Ascending aorta (tissue), 2 donors: ENCODE measurements at places on chromosomes 6 and 20.

GRCh38 chr6:159760602-159761057 lies 1.2 kb upstream of the ACAT2 start:
- DNase-seq, result no peak

- no peak for DNase-seq
These were observed 117.0 kb downstream of the TFAP2A start for GRCh38 chr6:10297832-10298231.

DNA sequence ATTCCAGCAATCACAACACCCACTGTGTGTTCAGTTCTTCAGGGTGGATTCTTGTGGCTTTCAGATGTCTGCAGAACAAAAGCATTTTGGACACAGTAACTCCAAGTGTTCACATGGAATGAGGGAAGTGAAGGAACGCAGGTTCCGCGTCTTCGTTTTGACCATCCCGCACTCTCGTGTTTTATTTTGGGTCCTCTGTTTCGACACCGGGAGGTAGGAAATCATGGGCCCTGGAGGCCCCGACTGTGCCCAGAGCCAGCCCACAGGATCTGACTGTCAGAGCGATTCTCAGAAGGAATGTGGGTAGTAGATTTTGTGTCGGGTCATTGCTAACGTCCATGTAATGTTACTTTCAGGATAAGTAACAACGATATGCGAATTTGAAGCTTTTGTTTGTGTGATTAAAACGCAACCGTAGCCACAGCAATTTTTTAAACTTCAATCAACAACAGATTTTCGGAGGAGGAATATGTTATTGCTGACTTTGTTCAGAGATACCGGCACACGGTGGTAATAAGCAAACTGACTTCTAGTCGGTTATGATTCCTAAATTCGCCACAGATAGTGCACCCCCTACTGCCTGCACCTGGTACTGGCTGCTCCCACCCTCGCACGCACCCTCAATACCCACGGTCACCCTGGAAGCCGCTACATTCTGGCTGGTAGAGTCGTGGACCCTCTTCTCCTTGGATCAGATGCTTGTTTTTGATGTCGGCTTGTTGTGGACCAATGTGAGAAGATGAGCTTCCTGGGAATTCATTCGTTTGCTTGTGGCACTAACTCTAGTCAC lies 10.5 kb downstream of the NPEPL1 start:
- DNase-seq, result no peak

DNA sequence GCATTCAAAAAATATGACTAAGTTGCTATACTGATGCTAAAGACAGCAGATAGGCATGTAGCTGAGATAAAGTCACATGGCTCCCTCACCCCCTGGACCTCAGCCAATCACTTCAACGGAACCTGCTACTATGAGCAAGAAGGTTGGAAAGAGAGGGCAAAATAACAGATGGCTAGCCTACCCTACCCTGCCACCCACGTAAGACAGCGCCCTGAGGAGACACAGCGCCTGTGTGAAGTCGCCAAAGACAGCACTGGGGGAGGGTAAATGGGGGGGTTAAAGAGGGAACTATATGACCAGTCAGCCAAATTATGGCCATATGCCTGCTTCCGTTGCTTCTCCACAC lies 163.2 kb downstream of the RALGAPA2 start:
- no peak for DNase-seq

DNA sequence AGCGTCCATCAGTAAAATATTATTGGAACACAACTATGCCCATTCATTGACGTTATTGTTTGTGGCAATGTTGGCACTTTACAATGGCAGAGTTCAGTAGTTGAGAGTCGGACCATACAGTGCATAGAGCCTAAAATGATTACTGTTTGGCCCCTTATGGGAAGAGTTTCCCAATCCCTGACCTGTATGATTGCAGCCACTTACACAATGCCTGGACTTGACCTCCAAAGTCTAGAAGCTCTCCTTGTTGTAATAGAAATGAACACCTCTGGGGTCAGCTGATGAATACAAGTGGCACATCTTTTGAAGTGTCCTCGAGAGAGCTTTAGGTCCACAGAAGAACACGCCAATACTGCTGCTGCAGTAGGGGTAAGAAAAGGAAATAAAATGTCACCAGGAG lies 59.0 kb downstream of the NOX3 start:
- no peak for DNase-seq

GRCh38 chr6:51021171-51021570 lies 202.5 kb downstream of the TFAP2B start:
- DNase-seq, result no peak

- no peak for DNase-seq
These were observed 84.8 kb downstream of the TAF4 start for GRCh38 chr20:61980647-61981583.

GRCh38 chr6:125248136-125248535 lies 53.6 kb downstream of the HDDC2 start:
- no peak for DNase-seq

GRCh38 chr6:99338188-99338587 lies 11.3 kb downstream of the FAXC start:
- DNase-seq, result no peak

DNA sequence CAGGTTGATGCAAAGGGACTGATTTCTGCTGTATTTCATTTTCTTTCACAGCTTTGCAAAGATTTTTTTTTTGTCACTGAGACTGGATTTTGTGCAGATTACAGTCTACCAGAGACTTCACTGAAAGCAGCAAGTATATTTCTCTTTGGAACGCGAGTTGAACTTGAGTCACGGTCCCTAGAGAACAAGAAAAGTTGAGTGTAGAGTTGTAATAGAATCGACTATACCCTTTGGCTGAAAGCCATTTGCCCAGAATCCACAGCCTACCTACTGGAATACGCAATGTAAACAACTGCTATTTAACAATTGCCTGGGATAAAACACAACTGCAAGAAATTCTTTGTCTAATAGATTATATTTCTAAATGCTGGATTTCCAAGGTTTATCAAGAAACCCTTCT lies 520.6 kb downstream of the HDGFL1 start:
- DNase-seq, result no peak

GRCh38 chr20:31607640-31608250 lies 2.7 kb downstream of the ID1 start:
- DNase-seq, result no peak

DNA sequence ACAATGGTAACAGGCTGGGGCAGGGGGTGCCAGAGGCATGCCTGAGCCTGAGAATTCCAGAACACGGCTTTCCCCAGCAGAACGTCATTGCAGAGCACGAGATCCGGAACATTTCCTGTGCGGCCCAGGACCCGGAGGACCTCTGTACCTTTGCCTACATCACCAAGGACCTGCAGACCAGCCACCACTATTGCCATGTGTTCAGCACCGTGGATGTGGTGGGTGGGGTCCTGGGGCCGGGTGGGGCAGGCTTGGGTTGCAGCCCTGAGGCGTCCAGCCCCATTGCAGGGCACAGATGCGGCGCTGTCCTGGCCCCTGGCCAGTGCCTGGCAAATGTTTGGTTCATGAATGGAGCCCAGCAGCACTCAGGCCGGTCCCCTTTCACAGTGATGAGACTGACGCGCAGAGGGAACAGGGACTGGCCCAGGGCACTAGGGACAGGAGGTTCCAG lies 57.1 kb downstream of the TCP11 start:
- peak; percentile 62 for DNase-seq

- DNase-seq, result no peak
These were observed 415.9 kb downstream of the CD83 start for GRCh38 chr6:14533446-14533845.

DNA sequence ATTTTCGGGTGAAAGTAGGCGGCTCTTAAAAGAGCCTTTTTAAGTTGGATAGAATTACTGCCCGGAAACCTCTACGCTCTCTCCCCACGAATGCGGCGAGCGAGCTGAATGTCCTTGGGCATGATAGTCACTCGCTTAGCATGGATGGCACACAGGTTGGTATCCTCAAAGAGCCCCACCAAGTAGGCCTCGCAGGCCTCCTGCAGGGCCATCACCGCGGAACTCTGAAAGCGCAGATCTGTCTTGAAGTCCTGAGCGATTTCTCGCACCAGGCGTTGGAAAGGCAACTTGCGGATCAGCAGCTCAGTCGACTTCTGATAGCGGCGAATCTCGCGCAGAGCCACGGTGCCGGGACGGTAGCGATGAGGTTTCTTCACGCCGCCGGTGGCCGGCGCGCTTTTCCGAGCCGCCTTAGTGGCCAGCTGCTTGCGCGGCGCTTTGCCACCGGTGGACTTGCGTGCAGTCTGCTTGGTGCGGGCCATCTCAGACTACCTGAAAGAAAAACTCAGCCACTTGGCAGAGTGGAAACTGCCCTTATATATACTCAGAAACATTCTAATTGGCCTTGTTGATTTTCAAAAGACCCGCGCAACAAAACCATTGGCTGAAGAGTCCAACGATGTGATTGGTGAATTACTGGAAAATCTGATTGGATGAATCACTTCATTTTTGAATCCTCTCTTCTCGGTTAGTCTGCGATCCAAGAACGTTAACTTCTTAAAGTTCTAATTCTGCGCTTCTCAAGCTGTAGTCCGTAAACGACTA lies 93.9 kb upstream of the BTN3A2 start:
- peak; percentile 87 for DNase-seq

DNA sequence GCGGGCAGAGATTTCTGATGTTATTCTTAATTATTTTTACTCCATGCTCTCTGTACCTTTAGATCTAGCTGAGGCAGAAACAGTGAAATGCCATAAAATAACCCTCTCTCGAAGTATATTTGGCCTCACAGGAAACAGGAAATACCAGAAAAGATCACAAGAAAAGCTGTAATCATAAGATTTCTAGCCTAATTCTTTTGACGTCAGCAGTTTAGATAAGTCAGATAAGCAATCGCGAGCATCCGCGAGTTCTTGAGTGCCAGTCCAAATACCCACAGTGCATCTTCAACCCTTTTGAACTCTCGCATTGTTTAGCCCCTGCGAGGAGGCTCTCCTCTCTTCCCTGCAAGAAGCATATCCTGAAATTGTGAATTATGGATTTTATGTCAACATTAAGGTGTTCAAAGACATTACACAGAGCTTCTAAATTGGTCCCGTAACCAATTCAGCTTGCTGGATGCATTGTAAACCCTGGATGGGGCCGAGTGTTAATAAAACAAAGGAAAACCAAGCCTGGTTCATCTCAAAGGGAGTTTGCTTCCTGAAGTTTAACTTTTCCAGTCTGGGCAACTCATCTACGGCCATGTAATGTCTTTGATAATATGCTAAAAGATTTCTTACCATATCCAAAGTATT lies 198.9 kb downstream of the MTFR2 start:
- DNase-seq, result no peak
